ENCODE measurements at places on chromosomes 13 and 19.
A peak's percentile ranks its signal among the peaks of the same experiment; 100 is the strongest.

- no peak for DNase-seq
Measured at GRCh38 chr19:33472691-33473652, 48.6 kb downstream of the PEPD start.

DNA sequence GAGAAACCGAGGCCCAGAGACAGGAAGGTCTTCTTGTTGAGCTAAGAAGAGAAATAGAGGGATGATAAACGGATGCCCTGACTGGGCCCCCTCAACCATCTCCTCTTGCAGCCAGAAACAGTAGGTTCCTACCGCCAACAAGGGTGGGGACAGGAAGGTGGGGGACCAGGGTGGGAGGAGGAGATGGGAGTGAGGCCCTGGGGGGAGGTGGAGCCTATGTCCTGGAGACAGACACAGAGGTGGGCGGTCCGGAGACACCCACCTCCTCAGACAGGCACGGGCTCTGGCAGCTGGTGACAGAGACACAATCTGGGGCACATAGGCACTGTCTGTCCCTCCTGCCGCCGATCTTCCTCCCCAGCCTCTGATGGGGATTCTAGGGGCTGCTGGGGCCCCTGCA is 16.9 kb downstream of the GADD45B start:
- DNase-seq = no peak

DNA sequence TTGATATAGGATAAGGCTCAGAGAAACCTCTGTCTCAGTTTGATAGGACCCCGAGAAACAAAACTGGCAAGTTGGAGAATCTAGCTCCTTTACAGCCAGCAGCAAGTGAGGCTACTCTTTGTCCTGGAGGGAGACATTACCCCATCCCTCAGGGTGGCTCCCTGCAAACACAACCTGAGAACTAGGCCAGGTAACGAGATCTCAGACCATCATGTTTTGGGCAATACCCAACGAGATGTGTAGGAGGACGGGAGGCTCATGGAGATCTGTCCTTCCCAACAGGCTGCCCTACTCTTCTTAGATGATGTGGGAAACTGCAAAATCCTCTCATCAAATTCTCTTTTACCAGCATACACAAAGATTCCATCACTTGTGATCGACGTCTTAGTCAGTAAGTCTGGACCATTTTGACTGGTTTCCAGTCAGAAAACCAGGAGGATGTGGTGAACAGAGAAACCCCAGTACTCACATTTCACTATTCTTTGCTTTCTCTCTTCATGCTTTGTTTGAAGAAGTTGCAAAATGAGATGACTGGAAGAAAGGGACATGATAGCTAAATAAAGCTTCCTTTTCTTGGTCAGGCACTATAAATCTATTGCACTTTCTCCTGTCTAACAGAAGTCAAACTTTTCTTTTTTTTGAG is 6.0 kb upstream of the CTU1 start:
- DNase-seq = no peak

DNA sequence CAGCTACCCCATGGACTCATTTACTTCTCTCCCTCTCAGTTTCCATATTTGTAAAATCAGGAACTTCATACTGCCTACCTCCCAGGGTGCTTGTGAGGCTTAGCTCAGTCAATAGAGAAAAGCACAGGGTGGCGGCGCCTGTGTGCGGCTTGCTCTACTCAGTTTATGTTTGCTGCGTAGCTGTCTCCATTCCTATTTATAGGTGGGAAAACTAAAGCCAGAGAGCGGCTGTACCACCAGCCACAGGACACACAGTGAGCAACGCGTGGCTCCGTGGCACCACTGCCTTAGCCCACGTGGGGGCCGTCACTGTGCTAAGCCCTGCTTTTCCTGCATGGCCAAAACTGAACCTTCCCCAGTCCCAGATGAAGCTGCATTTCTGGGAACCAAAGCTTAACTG is 292.4 kb downstream of the TEX29 start:
- no peak for DNase-seq

GRCh38 chr19:12949363-12950283 is 4.0 kb downstream of the RAD23A start:
- no peak for DNase-seq

- DNase-seq = no peak
Measured at GRCh38 chr19:50167314-50167721, 4.2 kb upstream of the IZUMO2 start.

GRCh38 chr19:38619361-38620174 is 580 bp downstream of the EIF3K start:
- no peak for DNase-seq

- no peak for DNase-seq
Measured at GRCh38 chr13:28384789-28385188, 110.1 kb downstream of the FLT1 start.

DNA sequence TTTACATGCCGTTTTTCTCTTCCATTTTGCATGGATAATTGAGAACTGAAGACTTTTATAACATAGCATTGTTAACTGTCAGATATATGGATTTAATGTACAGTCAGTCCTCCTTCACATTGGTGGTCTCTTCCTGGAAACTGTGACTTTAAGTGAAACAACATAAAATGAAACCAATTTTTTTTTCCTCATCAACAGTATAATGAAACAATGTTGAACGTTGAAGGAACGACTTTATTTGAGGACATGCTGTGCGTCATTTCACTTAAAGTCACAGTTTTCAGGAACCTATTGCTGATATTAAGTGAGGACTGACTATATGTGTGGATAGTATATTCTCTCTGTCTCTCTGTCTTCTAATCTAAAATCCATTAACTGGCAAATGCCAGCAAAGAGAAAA is 54.8 kb downstream of the COG3 start:
- no peak for DNase-seq

DNA sequence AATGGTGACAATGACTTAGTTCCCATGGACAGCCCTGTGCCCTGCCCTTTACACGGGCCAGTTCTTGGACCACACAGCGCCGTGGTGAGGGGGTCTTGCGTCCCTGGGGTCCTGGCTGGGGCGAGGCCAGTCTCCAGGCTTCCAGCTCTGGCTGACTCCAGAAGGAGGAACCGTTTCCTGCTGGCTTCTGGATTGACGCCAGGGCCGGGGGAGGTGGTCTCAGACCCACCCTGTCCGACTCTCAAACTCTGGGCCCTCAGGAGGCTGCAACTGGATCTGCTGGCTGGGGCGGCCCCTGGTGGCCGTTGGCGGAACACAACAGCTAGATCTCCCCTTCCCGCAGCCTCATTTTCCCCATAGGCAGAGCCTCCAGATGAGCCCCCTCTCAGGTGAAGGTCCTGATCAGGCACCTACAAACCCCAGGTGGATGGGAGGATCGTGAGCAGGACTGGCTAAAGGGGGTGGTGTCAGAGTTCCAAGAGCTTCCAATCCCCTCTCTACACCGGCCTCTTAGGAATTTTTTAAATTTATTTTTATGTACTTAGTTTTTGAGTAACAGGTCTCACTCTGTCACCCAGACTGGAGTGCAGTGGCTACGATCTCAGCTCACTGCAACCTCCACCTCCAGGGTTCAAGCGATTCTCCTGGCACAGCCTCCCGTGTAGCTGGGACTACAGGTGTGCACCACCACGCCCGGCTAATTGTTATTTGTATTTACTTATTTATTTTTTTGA is 8.0 kb downstream of the CCDC194 start:
- no peak for DNase-seq

DNA sequence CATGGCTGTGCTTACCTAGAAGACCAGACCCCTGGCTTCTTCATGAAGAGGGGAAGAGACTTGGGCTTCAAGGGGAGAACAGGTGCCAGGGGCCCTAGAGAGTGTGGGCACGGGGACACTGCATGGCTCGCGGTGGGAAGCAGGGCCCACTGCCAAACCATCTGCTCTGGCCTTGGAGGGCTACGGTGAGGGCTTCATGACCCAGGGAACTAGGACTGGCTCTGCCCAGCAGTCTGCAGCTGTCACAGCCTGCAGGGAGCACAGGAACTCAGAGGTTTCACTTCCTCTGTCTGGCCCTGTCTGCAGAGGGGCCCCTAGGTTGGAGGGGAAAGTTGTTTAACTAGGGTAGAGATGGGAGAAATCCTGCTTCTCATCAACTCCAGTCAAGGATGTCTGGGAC is 4.3 kb downstream of the ERCC1 start:
- DNase-seq = no peak

- DNase-seq = no peak
Measured at GRCh38 chr13:111139873-111140561, 24.9 kb downstream of the ARHGEF7 start.

- DNase-seq = peak; percentile 7
Measured at GRCh38 chr13:21318891-21319532, 140.1 kb downstream of the ZDHHC20 start.

- DNase-seq = no peak
Measured at GRCh38 chr13:81872581-81872980, 1531.7 kb upstream of the SPRY2 start.

DNA sequence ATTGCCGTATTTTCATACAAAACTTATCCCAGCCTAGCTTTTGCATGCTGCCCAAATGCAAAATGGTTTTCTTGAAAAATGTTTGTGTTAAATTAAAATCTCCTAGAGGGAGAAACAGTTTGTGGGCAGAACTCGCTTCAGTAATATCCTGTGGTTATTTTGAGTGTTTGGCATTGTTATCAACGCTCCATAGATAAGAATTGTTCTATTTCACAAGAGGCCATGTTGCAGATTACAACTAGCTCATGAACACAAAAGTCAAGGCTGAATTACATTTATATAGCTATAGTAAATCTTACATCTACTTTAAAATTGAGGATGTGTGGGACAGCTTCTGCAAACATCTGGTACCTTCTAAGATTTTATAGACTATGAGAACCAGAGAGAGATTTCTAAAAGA is 447.9 kb downstream of the DCT start:
- DNase-seq = no peak

- DNase-seq = no peak
Measured at GRCh38 chr13:110471156-110471832, 90.2 kb downstream of the RAB20 start.

- no peak for DNase-seq
Measured at GRCh38 chr13:74270018-74270417, 135.8 kb upstream of the KLF12 start.

DNA sequence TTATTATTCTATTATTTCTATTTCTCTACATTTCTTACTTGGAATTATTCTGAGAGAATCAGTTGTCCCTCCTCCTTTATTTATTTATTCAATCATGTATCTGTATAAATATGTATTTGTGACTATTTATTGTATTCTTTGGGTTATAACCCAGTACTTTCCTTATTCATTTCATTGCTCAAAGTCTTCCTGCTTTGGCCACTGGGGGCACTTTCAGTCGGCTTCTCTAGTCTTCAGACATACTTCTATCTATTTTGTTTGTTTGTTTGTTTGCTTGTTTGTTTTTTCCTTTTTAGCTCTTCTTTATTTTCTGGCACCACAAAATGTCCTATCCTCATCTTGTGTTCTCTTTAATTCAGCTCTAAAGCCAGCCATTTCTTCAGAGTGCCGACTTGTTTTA is 260.4 kb downstream of the NALCN start:
- DNase-seq = no peak

- no peak for DNase-seq
Measured at GRCh38 chr13:30004204-30004603, 153.8 kb upstream of the UBL3 start.

DNA sequence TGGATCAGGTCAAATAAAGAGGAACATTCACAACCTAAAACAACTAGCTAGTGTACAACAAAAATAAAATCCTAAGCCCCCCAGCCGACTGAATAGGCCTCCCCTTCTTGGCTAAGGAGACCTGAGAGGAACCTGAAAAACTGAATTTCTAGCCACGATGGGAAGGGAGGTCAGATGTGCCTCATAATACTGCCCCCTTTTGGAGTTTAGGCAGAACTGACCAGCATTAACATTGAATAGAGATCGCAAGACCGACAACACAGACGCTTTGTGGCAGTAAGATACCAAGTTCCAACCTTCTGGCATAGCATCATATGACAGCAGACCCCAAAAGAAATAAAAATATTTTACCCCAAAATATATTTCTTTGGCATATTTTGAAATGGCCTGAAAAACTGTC is 15.9 kb downstream of the CBY2 start:
- no peak for DNase-seq

DNA sequence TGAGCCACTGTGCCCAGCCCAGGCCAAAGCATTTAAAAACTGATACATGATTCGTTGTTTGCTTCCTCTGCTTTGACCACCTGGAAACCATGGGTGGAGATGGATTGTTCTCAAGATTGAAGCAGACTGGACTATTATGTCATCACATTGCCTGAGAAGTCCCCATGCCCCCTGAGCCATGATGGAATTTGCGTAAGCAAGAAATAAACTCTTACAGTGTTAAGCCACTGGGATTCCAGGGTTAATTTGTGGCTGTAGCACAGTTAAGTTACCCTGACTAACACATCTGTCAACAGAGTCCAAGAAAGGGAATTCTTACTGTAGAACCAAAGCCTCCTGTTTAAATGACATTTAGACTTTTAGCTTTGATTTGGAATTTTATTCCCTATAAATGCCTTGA is 19.4 kb upstream of the DHRS12 start:
- no peak for DNase-seq

- no peak for DNase-seq
Measured at GRCh38 chr13:36862002-36862685, 43.1 kb downstream of the RFXAP start.

DNA sequence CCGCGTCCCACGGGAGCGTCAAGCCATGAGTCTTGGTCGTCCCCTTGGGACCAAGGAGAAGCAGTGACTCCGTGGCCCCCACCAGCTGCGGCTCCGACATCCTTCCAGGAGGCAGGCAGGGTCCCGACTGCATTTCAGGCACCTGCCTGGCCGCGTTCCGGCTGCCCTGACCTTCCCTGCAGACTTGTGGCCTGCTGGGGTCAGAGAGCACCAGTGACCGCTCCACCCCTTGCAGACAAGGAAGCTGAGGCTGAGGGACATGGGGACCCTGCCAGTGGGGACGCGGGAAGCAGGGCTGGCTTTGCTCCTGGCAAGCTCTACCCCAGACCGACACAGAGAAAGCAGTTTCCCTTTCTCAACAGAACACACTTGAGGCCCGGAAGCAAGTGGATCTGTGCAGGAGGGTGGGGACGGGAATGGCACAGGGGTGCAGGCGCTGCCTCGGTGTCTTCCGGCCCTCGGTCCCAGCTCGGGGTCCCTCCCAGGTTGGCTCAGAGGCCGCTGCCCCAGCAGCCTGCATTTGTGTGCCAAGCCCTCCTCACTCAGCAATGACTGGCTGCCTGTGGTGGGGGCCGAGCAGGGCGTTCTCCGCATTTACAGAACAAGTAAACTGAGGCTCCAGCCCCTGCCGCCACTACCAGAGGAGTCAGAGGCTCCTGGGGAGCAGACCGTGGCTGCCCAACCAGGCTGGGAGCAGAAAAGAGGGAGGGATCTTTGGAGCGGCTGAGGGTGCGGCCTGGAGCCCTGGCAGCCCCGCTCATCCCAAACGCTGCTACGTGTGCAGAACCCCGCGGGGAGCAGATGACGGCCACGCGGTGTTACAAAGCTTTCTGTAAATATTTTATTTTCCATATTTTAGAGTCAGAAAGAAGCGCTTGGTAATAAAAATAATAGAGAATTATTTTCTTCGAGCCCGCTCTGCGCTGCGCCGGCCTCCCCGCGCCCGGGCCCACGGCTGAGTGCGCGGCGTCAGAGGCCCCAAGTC is 43.9 kb downstream of the GAS6 start:
- no peak for DNase-seq

GRCh38 chr13:106424805-106425204 is 110.7 kb downstream of the EFNB2 start:
- DNase-seq = no peak

GRCh38 chr19:54425382-54425723 is 10.1 kb downstream of the TTYH1 start:
- no peak for DNase-seq

- no peak for DNase-seq
Measured at GRCh38 chr13:111636804-111637203, 316.4 kb downstream of the TEX29 start.

- DNase-seq = no peak
Measured at GRCh38 chr13:98405107-98405571, 171.8 kb downstream of the STK24 start.

- DNase-seq = no peak
Measured at GRCh38 chr13:32824675-32825074, 191.5 kb upstream of the KL start.

- DNase-seq = no peak
Measured at GRCh38 chr13:90485436-90485835, 862.1 kb upstream of the MIR17HG start.

Measured in substantia nigra (tissue), 51 donors.